ENCODE measurements at places on chromosomes 3 and 15. TPM values are rescaled to one million over a fixed set of nuclear protein-coding genes. Genes with fewer than 3 reads are reported as not detected.
A peak's percentile ranks its signal among the peaks of the same experiment; 100 is the strongest.

CADPS gene
- total RNA-seq, result not detected

PRR23C gene
- total RNA-seq, result not detected

- no peak overlapping the region for H3K27ac ChIP-seq
- peaks cover 46% of the 10 kb centered on the region for H3K27me3 ChIP-seq
- H3K4me1 ChIP-seq, result peaks cover 5% of the 10 kb centered on the region
- H3K36me3 ChIP-seq, result no peaks in the 10 kb centered on the region
- no peak overlapping the region for H3K4me3 ChIP-seq
- DNase-seq, result no peak
These were observed 4.0 kb downstream of the TRIM71 start for GRCh38 chr3:32821686-32822296.

NOX5 gene
- not detected for total RNA-seq

DNA sequence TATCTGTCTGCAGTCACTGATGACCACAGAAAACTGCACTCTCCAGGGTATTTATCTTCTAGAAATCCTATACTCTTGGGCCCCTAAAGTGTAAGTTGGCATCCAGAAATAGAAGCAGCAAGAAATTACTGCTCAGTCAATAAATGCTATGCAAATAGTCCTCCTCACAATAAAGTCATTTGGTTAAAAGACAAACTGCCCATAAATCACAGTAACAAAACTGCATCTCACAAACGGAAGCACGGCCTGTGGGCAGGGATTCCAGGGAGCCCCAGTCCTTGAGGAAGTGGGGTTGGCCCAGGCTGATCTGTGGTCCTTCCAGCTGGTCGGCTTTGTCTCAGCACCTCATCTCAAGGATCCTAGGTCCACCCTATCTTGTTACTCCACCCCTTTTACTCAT lies 29.7 kb upstream of the SPATA12 start:
- H3K4me1 ChIP-seq, result no peaks in the 10 kb centered on the region
- H3K36me3 ChIP-seq, result no peaks in the 10 kb centered on the region
- H3K27me3 ChIP-seq, result peaks cover 6% of the 10 kb centered on the region

DNA sequence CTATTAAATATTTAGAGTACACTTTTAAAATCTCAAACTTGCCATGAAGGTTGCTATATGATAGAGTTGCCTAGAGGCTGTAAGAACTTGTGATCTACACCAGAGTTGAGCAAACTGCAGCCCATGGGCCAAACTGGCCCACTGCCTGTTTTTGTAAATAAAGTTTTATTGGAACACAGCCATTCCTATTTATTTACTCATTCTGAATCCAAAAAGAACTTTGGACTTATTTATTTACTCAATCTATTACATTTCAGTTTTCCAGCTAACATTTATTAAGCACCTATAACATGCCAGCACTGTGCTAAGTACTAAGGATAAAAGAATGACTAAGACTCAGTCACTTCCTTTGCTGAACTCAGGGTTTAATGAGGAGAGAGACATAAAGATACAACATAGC lies 403.6 kb downstream of the ERC2 start:
- no peaks in the 10 kb centered on the region for H3K36me3 ChIP-seq
- H3K4me1 ChIP-seq, result no peaks in the 10 kb centered on the region
- H3K27ac ChIP-seq, result no peak overlapping the region
- no peak overlapping the region for H3K4me3 ChIP-seq

PTH1R gene
- not detected for total RNA-seq

BFSP2 gene
- 1.5 TPM for total RNA-seq

DNA sequence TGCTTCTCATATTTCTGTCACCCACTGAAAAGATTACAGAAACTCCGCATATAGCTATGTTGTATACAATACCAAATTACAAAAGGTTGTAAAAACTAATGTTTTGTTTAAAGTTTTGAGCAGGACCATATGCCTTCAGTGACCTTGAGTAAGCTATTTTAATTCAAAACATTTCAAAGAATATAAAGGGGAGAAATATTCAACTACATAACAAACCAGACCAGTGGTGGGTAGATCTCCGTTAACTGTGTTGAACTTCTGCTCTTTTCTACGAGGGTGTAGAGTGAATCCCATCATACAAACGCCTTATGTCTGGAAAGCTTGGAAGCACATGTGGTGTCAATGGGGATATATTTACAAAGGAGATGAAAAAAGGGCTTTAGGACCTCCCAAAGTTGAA lies 68.4 kb upstream of the NR2F2 start:
- H3K27me3 ChIP-seq, result no peaks in the 10 kb centered on the region
- H3K4me3 ChIP-seq, result no peak overlapping the region
- no peaks in the 10 kb centered on the region for H3K4me1 ChIP-seq

DNA sequence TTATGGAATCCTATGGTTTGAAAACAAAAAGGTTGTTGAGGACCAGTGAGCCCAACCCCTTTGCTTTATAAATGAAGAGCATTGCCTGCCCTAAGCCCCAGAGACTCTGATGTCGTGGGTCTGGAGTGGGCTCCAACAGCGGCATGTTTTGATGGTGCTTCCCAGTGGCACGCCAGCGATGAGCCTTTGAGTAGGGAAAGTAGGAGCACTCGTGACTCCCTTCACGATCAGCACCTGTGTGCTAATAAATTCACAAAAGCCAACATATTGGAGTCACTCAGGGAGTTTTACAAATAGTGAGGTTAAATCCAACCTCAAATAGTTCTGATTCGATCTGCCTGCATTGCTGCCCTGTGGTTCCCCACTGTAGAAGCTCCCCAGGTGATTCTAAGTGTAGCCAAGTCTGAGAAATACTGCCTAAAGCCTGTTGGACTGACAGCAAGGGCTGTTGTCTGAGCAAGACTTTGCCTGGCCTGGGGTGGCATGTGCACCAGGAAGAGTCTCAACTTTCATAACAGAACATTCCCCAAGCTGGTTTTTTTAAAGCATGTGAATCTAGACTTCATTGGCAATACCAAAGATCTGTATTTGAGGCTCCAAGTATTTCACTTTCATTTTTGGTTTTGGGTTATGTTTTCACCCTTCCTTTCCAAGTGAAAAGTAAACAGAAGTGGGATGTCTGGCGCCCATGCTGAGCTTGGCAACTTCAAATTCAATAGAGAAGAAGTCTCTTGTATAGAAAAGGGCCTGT lies 9.9 kb downstream of the CCR5 start:
- no peak for DNase-seq
- H3K4me3 ChIP-seq, result peak overlapping the region; percentile 63
- peaks cover 33% of the 10 kb centered on the region for H3K4me1 ChIP-seq

DNA sequence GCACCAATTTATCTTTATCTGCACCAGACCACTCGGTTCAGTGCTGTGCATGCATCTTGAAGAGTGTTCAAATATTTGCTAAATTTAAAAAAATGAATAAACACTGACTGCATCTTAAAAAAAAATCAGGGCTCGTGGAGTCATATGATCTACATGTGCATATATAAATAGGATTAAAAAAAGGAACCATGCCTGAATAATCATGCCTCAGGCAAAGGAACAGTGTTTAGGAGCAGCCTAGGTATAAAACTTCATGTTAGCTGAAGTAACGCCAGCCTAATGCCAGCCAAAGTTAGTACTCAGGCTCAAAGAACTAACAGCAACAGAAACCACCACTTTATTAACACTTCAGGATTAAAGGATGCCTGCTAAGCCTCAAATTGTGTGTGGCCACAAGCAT lies 9.5 kb downstream of the ABCC5 start:
- no peak for DNase-seq
- no peak overlapping the region for H3K27ac ChIP-seq
- no peaks in the 10 kb centered on the region for H3K27me3 ChIP-seq
- peaks cover 10% of the 10 kb centered on the region for H3K36me3 ChIP-seq

DNA sequence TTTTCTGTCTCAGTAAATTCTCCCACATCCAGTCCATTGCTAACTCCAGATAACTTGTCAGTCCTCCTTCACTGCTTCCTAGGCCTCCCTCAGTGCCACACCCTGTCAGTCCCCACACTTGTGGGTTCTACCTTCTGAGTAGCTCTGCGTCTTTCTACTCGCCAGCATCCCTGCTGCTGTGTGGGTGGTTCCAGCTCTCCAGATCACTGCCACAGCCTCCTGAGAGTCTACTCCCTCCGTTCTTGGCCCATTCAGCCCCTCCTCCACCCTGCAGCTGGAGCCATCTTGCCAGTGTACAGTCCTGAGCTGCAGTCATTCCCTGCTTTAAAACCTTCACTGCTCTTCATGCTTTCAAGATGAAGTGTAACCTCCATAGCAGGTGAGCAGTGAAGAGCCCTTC lies 45.3 kb downstream of the MAP2K5 start:
- H3K27ac ChIP-seq, result no peak overlapping the region
- DNase-seq, result no peak
- peaks cover 19% of the 10 kb centered on the region for H3K36me3 ChIP-seq
- H3K4me1 ChIP-seq, result peaks cover 9% of the 10 kb centered on the region
- no peaks in the 10 kb centered on the region for H3K27me3 ChIP-seq
- H3K4me3 ChIP-seq, result no peak overlapping the region

DNA sequence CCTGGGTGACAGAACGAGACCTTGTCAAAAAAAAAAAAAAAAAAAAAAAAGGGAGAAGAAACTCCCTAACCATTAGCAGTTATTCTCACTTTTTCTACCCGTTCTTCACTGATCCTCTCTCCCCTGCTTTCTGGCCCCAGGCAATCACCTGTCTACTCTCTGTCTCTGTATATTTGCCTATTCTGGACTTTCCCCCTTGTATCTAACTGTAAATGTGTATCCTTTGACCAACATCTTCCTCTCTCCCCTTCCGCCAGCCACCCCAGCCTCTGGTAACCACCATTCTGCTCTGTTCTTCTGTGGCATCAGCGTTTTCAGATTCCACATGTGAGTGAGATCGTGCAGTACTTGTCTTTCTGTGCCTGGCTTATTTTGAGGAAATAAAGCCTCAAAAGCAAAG lies 6.9 kb downstream of the CYFIP1 start:
- no peaks in the 10 kb centered on the region for H3K36me3 ChIP-seq
- H3K27ac ChIP-seq, result peak overlapping the region; percentile 46
- peaks cover 16% of the 10 kb centered on the region for H3K4me1 ChIP-seq
